ENCODE measurements at places on chromosomes 7 and 10.

- no peak for DNase-seq
Observed at GRCh38 chr7:25906760-25907159, 245.2 kb upstream of the NFE2L3 start.

DNA sequence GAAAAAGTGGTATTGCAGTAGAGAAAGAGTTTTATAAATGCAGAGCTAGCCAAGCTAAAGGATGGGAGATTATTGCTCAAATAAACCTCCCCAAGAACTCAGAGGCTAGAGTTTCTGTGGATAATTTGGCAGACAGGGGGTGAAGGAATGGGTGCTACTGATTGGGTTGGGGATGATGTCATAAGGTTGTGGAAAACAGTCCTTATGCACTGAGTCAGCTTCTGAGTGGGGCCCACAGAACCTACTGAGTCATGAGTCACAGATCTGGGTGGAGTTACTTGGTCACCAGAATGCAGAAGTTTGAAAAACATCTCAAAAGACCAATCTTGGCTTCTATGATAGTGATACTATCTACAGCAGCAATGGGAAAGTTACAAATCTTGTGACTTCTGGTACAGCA lies 1146.7 kb downstream of the TYW1 start:
- DNase-seq, result no peak

GRCh38 chr7:18626717-18627116 lies 131.2 kb downstream of the HDAC9 start:
- no peak for DNase-seq

GRCh38 chr10:62803724-62804355 lies 680 bp upstream of the ADO start:
- DNase-seq, result no peak

DNA sequence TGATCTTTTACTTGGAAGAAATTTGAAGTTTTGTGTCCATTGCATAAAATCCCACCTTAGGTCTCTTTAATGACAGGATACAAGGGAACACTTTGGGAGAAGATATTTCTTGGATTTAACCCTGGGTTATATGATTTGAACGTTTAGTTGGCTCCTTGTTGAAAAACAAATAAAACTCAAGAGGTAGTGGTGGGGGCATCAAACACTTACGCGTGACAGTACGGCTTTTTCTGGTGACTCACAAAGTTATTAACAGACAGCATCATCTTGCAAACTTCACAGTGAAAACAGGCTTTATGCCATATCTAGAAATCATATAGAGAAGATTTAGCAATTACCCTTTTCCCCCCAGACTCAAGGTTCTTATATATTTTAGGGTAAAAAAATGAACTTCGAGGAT lies 699 bp downstream of the NRAP start:
- no peak for DNase-seq

DNA sequence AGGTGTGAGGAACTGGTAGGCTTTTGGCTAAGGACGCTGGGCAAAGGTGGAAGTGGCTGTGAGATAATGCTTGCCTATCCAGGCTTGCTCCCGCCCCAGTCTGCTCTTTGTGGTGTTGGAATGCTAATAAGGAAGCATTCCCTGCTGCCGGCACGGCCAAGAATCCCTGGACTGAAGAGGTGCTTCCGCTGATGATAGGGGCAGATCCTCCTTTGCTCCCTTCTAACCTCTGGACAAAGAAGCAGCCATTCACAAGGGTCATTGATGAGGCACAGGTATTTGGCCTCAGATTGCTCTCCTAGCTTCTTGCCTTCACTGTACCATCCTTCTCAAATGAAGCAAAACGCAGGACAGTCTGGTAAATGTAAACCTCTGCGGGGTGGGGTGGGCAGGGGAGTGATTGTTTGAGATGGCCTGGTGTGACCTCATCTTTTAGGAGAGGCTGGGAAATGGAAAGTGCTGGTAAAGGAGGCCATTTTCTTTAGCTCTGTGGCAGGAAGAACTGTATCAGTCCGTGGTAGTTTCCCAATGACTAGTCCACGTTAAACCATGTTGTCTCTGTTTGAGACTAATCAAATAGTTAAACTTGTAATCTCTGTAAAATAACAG lies 1.7 kb downstream of the PGAM1 start:
- no peak for DNase-seq

DNA sequence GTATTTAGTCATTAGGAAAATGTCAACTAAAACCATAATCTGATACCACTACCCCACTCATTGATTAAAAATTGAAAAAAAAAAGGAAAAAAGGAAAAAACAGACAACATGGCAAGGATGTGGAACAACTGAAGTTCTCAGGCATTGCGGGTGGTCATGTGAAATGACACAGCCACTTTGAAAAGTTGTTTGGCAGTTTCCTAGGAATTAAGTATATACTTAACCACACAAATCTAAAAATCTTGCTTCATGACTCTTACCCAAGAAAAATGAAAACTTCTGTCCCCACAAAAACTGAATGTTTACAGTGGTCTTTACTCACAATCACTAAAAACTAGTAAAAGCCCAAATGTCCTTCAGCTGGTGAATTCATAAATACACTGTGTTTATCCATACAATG lies 254.5 kb downstream of the AHR start:
- no peak for DNase-seq

Measured in RWPE1 (cell line).